Pulmonary artery endothelial cell (primary cell): ENCODE measurements at places on chromosomes 7 and 10. TPM values are rescaled to one million over a fixed set of nuclear protein-coding genes. Genes with fewer than 3 reads are reported as not detected.

GRCh38 chr10:10294881-10295529 lies 722.7 kb upstream of the CELF2 start:
- DNase-seq: no peak

Gene EPDR1
- total RNA-seq: 0.92 and 4.8 TPM in 2 replicates

DNA sequence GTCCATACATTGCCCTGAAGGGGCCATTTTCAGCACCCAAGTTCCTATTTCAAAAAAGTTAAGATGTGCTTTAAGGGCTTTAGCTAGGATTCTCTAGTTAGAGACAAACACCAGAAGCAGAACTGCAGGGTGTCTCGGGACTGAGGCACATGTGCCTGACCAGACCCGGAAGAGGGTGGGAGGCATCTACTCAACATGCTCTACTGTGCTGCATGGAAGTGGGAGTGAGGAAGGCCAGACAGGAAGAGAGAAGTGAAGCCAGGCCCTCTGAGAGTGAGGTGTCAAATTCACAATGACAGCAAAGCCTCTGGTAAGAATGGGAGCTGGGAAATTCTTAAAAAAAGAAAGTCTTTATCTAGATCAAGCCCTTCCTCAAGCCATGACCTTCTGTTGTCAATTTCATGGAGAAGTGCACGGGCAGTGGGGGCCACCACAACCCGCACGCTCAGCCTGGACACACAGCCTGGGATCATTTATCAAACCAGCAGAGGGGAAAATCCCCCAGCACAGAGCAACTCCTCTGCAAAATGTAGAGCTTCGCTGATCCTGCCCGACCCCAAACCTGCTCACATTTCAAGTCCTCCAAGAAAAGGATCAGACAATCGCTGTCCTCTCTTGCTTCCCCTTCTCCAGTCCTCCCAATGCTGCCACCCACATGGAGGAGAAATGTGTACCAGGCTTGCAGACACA lies 38.7 kb downstream of the PLXNA4 start:
- no peak for DNase-seq

DNA sequence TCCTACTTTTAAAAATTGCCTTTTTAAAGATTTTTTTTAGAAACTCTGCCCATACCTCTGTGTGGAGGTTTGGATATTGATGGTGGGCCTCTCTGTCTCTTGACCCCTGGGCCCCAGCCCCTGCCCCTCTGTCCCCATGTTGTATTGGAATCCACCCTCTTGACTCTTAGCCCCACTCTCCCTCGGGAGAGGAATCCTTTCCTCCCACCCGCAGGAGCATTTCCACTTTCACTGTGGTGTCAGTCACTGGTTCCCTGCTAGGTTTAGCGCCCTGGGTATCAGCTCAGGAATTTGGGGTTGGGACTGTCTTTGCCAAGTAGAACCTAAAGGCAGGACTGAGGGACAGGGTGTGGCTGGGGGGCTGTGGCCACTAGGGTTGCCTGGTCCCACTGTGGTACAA lies 10.1 kb downstream of the PFKFB3 start:
- DNase-seq: no peak

Gene REEP3
- total RNA-seq: 39.4 and 61.2 TPM in 2 replicates

DNA sequence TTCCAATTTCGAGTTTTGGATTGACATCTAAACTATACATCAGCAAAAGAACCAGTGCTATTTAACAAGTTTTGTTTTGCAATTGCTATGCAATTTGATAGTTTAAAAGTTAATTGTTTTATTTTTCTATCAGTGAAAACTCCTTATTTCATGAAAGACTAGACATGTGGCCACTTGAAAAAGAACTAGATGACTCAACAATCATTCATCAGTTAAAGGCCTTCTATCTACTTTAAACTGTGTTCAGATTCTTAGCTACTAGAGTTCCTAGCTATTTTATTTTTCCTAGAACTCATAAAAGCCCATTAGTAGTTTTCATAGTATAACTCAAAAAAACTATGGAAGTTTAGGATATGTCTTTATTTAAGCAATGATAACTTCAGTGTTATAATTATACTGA lies 104.6 kb upstream of the LSM8 start:
- DNase-seq: no peak

- DNase-seq: no peak
Observed at GRCh38 chr10:98416606-98417388, 1.8 kb upstream of the PYROXD2 start.

Gene MYO1G
- 0.11 and 0.13 TPM in 2 replicates for total RNA-seq

DNA sequence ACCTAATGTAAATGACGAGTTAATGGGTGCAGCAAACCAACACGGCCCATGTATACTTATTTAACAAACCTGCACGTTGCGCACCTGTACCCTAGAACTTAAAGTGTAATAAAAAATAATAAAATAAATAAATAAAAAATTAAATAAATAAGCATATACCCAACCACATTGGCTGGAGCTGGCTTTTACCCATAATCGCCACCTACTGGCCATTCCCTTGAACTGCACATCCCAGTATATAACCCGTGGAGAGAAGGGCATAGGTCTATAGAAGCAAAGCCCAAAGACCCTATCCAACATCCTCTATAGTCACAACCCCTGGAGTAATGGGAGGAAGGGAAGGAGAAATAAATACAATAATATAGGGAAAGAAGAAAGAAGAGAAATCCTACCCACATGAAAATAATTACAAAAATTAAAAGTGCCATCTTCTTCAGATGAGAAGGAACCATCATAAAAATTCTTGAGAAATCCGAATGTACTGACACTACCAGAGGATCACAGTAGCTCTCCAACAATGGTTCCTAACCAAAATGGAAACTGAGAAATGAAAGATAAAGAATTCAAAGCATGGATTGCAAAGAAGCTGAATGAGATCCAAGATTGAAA lies 65.6 kb downstream of the TWIST1 start:
- DNase-seq: no peak

GRCh38 chr10:121157998-121158397 lies 306.8 kb downstream of the WDR11 start:
- no peak for DNase-seq

DNA sequence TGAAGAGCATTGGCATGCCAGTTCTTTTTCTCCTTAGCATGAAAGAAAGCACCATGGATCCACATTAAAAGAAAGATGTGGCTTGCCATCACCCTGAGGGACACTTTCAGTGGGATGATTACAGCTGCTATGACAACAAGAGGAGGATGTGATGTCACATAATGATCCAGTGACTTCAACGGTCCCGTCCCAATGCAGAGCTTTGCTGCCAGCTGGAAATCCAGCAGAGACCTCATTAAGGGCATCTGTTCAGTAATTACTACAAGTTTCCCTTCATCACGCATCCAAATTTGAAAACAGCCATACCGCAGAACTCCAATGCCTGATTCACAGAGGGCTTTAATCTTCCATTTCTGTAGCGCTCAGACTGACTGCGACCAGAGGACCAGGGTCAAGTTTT lies 206.6 kb downstream of the LSM5 start:
- no peak for DNase-seq

GRCh38 chr7:99383791-99384370 lies 9.4 kb downstream of the ARPC1B start:
- no peak for DNase-seq

Gene CPVL
- total RNA-seq: not detected in 2 replicates

Gene OR13A1
- not detected in 2 replicates for total RNA-seq
